ENCODE measurements at places on chromosomes 3 and 15.

DNA sequence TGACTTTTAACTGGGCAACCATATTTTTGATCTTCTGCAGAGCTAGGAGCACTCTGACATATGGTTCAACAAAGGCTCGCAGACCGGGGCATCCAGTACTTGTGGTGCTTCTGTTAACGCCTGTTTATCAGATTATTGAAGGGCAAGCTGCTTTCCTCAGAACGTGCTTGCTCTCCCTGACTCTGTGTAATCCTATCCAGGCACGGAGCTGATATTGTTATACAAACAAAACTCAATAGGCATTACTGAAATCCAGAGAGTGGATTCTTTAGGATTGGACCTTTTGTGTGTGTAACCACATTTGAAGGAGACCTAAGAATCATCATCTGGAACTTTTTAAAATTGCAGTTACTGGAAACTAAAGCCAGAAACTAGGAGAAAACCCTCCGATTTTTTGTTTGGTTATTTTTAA is 246.5 kb downstream of the PTPRG start:
- no peak for DNase-seq
- no peak overlapping the region for H3K4me3 ChIP-seq
- H3K27me3 ChIP-seq: peaks cover 2% of the 10 kb centered on the region
- H3K36me3 ChIP-seq: no peaks in the 10 kb centered on the region

DNA sequence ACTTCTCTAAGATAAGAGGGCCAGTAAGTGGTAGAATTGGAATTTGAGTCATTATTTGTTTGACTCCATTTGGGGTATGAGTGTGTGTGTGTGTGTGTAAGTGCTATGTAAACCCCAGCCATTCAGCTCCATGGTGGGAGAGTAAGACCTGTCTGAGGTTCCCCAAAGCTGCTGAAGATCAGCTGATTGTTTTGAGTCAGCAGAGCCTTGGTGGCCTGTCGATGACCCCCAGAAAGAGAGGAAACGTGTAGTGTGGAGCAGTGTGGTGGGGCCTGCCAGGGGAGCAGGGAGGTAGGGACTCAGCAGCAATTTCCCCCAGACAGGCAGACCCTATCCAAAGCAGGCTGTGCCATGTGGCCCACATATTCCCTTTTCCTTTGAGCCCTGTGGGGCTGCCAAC is 5.3 kb downstream of the DVL3 start:
- H3K4me3 ChIP-seq: peak overlapping the region; percentile 18
- H3K27me3 ChIP-seq: no peaks in the 10 kb centered on the region

- H3K36me3 ChIP-seq: no peaks in the 10 kb centered on the region
- H3K27me3 ChIP-seq: no peaks in the 10 kb centered on the region
- no peak overlapping the region for H3K4me3 ChIP-seq
- DNase-seq: no peak
- no peak overlapping the region for H3K27ac ChIP-seq
- peaks cover 16% of the 10 kb centered on the region for H3K4me1 ChIP-seq
Measured at GRCh38 chr15:81419332-81419943, 45.4 kb upstream of the TMC3 start.

DNA sequence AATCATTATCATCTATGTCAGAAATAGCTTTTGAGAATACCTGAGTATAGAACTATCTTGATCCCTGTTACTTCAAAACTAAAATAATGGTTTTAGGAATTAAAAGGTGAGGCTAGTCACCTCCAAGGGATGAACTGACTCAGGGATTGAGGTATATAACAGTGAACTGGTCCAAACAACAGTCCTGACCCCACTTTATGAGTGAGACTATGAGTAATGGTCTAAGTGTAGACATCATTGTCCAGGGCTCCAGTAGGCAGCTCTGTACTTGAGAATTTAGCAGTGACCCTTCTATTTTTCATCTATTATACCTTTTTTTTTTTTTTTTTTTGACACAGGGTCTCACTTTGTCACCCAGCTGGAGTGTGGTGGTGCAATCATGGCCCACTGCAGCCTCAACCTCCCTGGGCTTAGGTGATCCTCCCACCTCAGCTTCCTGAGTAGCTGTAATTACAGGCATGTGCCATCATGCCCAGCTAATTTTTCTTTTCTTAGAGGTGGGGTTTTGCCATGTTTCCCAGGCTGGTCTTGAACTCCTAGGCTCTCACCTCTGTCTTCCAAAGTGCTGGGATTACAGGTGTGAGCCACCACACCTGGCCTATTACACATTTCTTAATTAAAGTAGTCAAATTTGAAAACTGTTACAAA is 36.3 kb downstream of the MLH1 start:
- H3K4me1 ChIP-seq: no peaks in the 10 kb centered on the region
- no peak overlapping the region for H3K27ac ChIP-seq
- DNase-seq: no peak
- peaks cover 37% of the 10 kb centered on the region for H3K36me3 ChIP-seq

GRCh38 chr15:61186905-61187741 is 42.0 kb downstream of the RORA start:
- H3K36me3 ChIP-seq: no peaks in the 10 kb centered on the region
- DNase-seq: no peak
- H3K4me1 ChIP-seq: peaks cover 19% of the 10 kb centered on the region
- H3K27me3 ChIP-seq: peaks cover 63% of the 10 kb centered on the region
- peak overlapping the region; percentile 76 for H3K27ac ChIP-seq

DNA sequence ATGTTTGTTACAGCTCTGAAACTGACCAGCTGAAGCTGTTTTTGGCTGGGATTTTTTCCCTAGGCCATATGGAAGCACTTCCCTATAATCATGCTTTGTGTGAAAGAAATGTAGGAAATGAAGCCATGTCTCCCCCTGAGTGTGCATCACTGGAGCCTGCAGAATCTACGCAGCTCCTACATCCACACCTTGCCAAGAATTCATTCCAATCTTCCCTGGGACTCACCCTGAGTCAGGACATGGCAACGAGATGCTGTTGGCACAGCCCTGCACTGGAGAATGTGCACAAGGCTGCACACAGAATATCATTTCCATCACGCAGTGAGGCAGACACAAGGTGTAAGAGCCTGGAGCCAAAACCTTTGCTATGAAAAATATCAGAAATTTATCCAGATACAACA is 189.5 kb downstream of the ADAMTSL3 start:
- no peaks in the 10 kb centered on the region for H3K4me1 ChIP-seq
- no peak for DNase-seq
- H3K36me3 ChIP-seq: no peaks in the 10 kb centered on the region

GRCh38 chr3:66655671-66656070 is 154.8 kb upstream of the LRIG1 start:
- DNase-seq: no peak
- H3K36me3 ChIP-seq: no peaks in the 10 kb centered on the region
- no peak overlapping the region for H3K27ac ChIP-seq
- no peak overlapping the region for H3K4me3 ChIP-seq
- H3K27me3 ChIP-seq: no peaks in the 10 kb centered on the region

DNA sequence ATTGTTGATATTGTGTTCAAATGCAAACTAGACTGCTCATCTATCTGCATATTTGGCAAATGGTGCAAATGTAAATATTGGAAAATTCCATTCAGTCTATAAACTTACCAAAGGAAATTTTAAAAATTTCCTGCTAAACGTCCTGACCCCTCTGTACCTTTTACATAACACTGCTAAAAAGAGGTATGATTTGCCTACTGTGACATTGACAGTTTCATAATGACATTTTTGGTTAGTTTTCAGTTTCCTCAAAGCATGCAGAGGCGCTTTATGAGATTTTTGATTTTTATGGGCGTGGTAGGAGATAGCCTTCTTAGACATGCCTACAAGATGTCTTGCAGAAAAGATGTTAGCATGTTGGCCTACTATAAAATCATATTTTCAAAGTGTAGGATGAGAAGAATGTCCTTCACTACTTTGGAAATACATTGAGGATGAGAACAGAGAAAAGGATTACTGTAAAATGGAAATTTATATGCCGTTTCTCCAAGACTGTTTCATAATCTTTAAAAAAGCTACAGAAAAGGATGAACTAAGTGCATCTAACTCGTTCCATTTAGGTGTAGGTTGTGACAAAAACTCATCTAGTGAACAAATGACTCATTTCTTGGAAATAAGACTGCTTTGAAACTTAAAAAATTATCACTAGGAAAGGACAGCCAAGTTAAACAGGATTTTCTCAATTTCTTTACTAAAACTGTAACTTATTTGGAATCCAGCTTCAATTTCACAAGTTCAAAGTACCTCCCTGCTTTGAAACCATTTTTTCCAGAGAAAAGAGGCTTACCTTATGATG is 14.5 kb upstream of the ISLR start:
- no peak for DNase-seq
- H3K27ac ChIP-seq: no peak overlapping the region
- no peaks in the 10 kb centered on the region for H3K36me3 ChIP-seq

DNA sequence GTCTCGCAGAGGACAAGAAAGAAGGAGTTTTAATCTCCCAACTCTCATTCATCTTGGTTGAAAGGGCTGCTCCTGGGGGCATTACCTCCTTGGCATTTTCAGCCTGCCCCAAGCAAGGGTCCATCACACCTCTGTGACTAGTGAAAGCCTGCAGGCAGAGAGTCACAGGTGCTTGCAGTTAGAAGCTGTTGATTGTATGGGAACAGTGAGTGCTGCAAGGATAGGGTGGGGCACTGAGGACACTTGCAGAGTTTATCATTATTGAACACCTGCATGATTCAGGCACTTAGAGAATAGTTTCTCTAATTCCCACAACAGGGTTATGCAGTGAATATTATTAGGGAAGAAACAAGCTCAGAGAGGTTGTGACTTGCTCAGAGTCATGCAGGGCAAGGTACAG is 41.7 kb upstream of the IGF2BP2 start:
- H3K27me3 ChIP-seq: no peaks in the 10 kb centered on the region
- H3K4me3 ChIP-seq: no peak overlapping the region
- no peaks in the 10 kb centered on the region for H3K4me1 ChIP-seq
- H3K27ac ChIP-seq: no peak overlapping the region
- H3K36me3 ChIP-seq: no peaks in the 10 kb centered on the region

DNA sequence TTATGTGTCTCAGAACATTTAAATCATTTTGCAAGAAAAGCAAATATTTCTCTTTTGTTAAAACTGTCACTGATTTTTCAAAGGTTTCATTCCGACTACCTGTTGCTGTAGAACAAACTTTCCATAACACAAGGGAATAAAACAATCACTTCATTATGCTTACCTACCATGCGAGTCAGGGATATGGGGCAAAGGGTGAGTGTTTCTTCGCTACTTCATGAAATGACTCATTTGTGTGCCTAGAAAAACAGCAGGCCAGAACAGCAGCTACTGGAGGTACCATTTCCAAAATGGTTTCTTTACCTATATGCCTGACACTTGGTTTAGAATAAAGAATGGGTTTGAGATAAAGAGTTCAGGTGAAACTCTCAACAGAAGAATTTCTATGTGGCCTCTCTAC is 712.5 kb downstream of the PLOD2 start:
- DNase-seq: no peak
- H3K4me3 ChIP-seq: no peak overlapping the region
- H3K4me1 ChIP-seq: peaks cover 3% of the 10 kb centered on the region
- H3K27ac ChIP-seq: no peak overlapping the region

- peaks cover 9% of the 10 kb centered on the region for H3K36me3 ChIP-seq
- no peak overlapping the region for H3K4me3 ChIP-seq
- no peaks in the 10 kb centered on the region for H3K4me1 ChIP-seq
Measured at GRCh38 chr3:29484633-29485032, 203.8 kb downstream of the RBMS3 start.

- H3K27ac ChIP-seq: peak overlapping the region; percentile 94
- no peaks in the 10 kb centered on the region for H3K27me3 ChIP-seq
- H3K36me3 ChIP-seq: no peaks in the 10 kb centered on the region
- H3K4me1 ChIP-seq: peaks cover 45% of the 10 kb centered on the region
- peak overlapping the region; percentile 90 for H3K4me3 ChIP-seq
Measured at GRCh38 chr15:83205725-83206324, 1.8 kb downstream of the HDGFL3 start.

GRCh38 chr3:103873021-103873420 is 1438.2 kb downstream of the ZPLD1 start:
- DNase-seq: no peak
- no peak overlapping the region for H3K27ac ChIP-seq
- H3K27me3 ChIP-seq: peaks cover 4% of the 10 kb centered on the region
- peaks cover 11% of the 10 kb centered on the region for H3K4me1 ChIP-seq

DNA sequence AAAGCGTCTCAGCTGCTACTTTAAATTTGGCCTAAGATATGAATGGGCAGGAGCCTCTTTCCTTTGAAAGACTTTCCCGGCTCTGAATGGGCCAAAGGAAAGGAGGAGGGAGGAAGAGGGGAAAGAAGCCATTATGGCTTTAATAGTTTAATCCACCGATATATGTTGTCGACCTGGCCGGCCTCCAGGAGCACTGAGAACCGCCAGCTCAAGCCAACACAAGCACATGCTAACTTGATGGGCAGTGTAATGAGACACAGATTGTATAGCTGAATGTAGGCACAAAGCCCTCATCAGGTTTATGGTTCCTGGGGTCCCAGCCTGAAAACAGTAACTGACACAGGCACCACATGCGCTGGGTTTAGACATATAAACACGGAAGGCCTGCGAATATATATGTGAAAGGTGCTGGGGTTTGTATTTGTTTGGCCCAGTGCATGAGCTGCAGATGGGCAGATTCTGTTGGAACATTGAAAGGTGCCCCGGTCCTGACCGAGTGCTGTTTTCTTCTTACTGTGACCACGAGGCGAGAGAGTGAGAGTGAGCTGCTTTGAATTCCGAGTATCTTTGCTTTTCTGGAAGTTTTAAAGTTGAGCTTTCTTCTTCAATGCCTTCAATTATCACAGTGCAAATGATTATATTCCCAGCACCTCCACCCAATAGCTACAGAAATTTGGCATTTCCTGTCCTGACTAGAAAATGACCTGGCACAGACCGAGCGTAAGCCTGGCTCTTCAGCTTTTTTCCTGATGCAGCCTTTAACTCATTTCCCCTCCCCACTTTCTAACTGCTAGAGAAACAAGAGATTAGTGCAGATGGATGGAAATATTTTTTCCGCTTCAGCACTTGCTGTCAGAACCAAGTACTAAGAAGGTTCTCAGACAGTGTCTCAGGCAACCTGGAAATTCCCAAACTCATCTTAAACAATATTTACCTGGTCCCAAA is 267.3 kb downstream of the RORA start:
- no peak overlapping the region for H3K27ac ChIP-seq
- DNase-seq: no peak
- no peaks in the 10 kb centered on the region for H3K27me3 ChIP-seq
- peaks cover 9% of the 10 kb centered on the region for H3K4me1 ChIP-seq

DNA sequence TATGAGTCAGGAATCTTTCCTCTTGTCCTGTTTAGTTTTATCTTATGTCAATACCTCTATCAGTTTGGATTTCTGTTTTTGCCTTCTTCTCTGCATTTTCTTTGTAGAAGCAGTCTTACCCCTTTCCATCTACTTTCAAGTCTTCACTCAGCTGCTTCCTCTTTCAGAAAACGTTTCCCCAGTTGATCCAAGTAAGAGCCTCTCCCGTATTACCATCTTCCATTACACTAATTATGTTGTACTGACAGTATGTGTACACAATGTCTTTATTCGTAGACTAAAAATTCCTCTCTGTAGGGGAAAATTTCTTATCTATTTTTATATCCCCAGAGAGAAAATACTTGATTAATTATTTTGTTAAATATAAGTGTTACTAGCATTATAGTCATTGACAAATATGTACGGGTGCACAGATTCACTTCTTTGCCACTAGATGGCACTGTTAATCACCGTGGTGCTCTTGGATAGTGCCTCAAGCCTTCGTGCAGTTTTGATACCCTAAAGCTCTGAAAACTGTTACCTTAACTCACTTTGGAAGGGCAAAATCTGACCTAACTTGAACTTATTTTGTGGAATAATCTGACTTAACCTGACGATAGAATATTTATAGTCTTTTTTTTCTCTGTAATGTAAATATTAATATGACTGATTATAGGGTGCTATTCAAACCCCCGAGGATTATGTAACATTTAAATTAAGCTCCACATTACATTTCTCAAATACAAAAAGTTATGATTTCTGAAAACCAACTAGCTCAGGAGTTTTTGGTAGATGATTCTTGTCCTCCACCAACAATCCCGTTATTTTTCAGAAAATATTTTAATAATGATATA is 74.2 kb upstream of the POU1F1 start:
- peaks cover 5% of the 10 kb centered on the region for H3K4me1 ChIP-seq
- H3K27me3 ChIP-seq: no peaks in the 10 kb centered on the region
- DNase-seq: no peak
- no peak overlapping the region for H3K4me3 ChIP-seq
- H3K27ac ChIP-seq: no peak overlapping the region
- H3K36me3 ChIP-seq: no peaks in the 10 kb centered on the region
